Activated CD4-positive, alpha-beta T cell treated with anti-CD3 and anti-CD28 coated beads, Interleukin-2, amount 10 ng/mL, durations not matched to agents 24 days and 14 days (primary cell): ENCODE measurements at places on chromosomes 1 and 21. TPM values are rescaled to one million over a fixed set of nuclear protein-coding genes. Genes with fewer than 3 reads are reported as not detected.

The SLC19A1 gene
- total RNA-seq = 100 and 102 TPM in 2 replicates

The SHE gene
- not detected in 2 replicates for total RNA-seq

The PLA2G4A gene
- 0.28 and 0.44 TPM in 2 replicates for total RNA-seq

The IVL gene
- not detected in 2 replicates for total RNA-seq

The SAMD13 gene
- total RNA-seq = 0.21 TPM in 1 of 2 replicates, not detected in the other

GRCh38 chr1:208078752-208079151 lies 165.4 kb downstream of the PLXNA2 start:
- no peak overlapping the region for H3K27ac ChIP-seq
- peaks cover 13% of the 10 kb centered on the region for H3K27me3 ChIP-seq
- no peaks in the 10 kb centered on the region for H3K36me3 ChIP-seq
- no peaks in the 10 kb centered on the region for H3K4me1 ChIP-seq

GRCh38 chr1:15246960-15247614 lies at the start of gene FHAD1:
TSS of gene FHAD1 (plus strand) at chr1:15247223. CDS start at chr1:15251785, 4,562 bp downstream.
- peak within 1 kb of the TSS; percentile 83 for H3K27ac ChIP-seq
- H3K27me3 ChIP-seq = peaks cover 68% of the 10 kb centered on the region
- peaks cover 5% of the 10 kb centered on the region for H3K36me3 ChIP-seq
- peak within 1 kb of the TSS; percentile 69 for H3K4me3 ChIP-seq

- peaks cover 29% of the 10 kb centered on the region for H3K27me3 ChIP-seq
- H3K27ac ChIP-seq = peak overlapping the region; percentile 74
- DNase-seq = no peak
- peak overlapping the region; percentile 60 for H3K4me3 ChIP-seq
- H3K36me3 ChIP-seq = peaks cover 1% of the 10 kb centered on the region
- peaks cover 17% of the 10 kb centered on the region for H3K4me1 ChIP-seq
Measured at GRCh38 chr1:35576061-35576765, 3.1 kb downstream of the TFAP2E start.

GRCh38 chr1:27563591-27564471 lies 40.1 kb downstream of the AHDC1 start:
- H3K36me3 ChIP-seq = peaks cover 4% of the 10 kb centered on the region
- no peak overlapping the region for H3K4me3 ChIP-seq
- DNase-seq = no peak
- peaks cover 28% of the 10 kb centered on the region for H3K4me1 ChIP-seq
- H3K27me3 ChIP-seq = no peaks in the 10 kb centered on the region
- peak overlapping the region; percentile 47 for H3K27ac ChIP-seq

GRCh38 chr1:37477198-37477931 lies 3.0 kb downstream of the ZC3H12A start:
- H3K27me3 ChIP-seq = no peaks in the 10 kb centered on the region
- DNase-seq = peak; percentile 94
- peaks cover 46% of the 10 kb centered on the region for H3K4me1 ChIP-seq
- peak overlapping the region; percentile 97 for H3K4me3 ChIP-seq
- H3K27ac ChIP-seq = peak overlapping the region; percentile 98
- peaks cover 73% of the 10 kb centered on the region for H3K36me3 ChIP-seq

GRCh38 chr1:12643079-12643478 lies 806 bp upstream of the AADACL4 start:
- no peaks in the 10 kb centered on the region for H3K4me1 ChIP-seq
- DNase-seq = no peak
- no peak overlapping the region for H3K27ac ChIP-seq
- H3K36me3 ChIP-seq = no peaks in the 10 kb centered on the region
- H3K27me3 ChIP-seq = peaks cover 10% of the 10 kb centered on the region
- H3K4me3 ChIP-seq = no peak overlapping the region
